ENCODE measurements at places on chromosomes 5 and 9. TPM values are rescaled to one million over a fixed set of nuclear protein-coding genes. Genes with fewer than 3 reads are reported as not detected.

STPG3 gene
- not detected for total RNA-seq

GRCh38 chr5:108905805-108906204 is 158.1 kb downstream of the FER start:
- no peak for DNase-seq

DNA sequence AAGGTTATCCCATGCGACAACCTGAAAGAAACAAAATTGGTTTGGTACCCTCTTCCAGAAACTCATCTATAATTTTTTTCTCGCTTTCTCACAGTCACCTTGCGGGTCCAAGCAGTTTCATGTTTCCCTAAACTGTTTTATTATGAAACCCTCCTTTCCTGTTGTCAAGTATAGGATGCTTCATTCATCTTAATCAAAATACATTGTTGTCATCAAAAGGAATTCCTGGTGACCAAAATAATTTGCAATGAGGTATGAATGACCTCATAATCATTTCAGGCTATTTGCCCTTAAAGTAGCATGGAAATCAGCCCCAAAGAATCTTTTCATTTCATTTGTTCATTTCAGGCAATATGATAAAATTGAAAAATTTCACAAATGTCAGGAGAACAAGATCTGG is 503.0 kb downstream of the SPATA31D1 start:
- no peak for DNase-seq

GRCh38 chr5:172849606-172850453 is 15.8 kb downstream of the ERGIC1 start:
- no peak for DNase-seq

AHRR gene
- 0.15 TPM for total RNA-seq

- DNase-seq, result no peak
Measured at GRCh38 chr9:128600099-128600498, 47.7 kb downstream of the SPTAN1 start.

BARHL1 gene
- not detected for total RNA-seq

DNA sequence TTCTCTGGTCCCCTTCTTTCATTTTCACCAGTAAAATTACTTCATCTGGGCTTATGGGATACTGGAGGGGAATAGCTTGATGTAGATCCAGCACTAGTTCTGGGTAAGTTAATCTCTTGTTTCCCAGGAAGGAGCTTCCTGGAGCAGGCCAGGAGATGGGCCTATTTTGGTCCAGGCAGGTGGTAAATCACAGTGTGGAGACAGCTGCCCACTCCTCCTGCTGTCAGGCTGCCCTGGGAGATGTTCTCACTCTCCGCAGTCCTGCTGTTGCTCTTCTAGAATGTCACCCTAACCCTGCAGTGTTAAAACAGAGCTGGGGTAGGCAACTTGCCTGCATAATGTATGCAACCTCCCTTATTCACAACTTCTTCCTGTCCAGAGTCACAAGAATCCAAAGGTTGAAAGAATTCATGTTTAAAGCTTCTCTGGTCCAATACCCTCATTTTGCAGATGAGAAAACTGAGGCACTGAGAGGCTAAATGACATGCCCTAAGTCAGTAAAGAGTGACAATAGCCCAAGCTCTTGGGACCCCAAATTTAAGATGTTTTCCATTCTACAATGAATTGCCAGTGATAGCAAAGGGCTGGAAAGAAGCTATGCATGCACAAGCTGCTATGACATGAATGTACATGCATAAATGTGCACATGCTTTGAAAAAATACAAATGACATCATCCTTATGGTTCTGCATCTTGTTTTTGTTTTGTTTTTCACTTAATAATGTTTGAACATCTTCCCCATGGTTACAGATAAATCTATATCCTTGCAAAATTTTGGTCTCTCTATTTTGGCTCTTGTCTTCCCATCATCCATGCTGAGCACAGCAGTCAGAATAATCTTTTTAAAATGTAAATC is 71.8 kb upstream of the ADRA1B start:
- DNase-seq, result no peak

Data from SJCRH30 (cell line).